ENCODE measurements at places on chromosomes 1 and 21. TPM values are rescaled to one million over a fixed set of nuclear protein-coding genes. Genes with fewer than 3 reads are reported as not detected.

HES4 gene
- 0.29 TPM for total RNA-seq

NBPF4 gene
- total RNA-seq, result under 0.01 TPM

SPRR2E gene
- total RNA-seq, result not detected

KRTAP11-1 gene
- total RNA-seq, result not detected

RORC gene
- total RNA-seq, result not detected

TPTE gene
- not detected for total RNA-seq

MXRA8 gene
- 689 TPM for total RNA-seq

TMEM61 gene
- not detected for total RNA-seq

OR2M3 gene
- not detected for total RNA-seq

PTGER3 gene
- not detected for total RNA-seq

SLC9C2 gene
- not detected for total RNA-seq

QSOX1 gene
- 270 TPM for total RNA-seq

SLAMF7 gene
- total RNA-seq, result under 0.01 TPM

LCE1D gene
- not detected for total RNA-seq

ZSWIM5 gene
- total RNA-seq, result 0.36 TPM

RGS18 gene
- 0.36 TPM for total RNA-seq

SPRR1B gene
- total RNA-seq, result not detected

CCDC27 gene
- total RNA-seq, result not detected

MCOLN3 gene
- total RNA-seq, result 4.7 TPM

CFAP141 gene
- not detected for total RNA-seq

SPATA21 gene
- not detected for total RNA-seq

LAMB3 gene
- total RNA-seq, result 9.7 TPM

DCDC2B gene
- not detected for total RNA-seq

KRTAP10-11 gene
- not detected for total RNA-seq

GJB5 gene
- not detected for total RNA-seq

TEX38 gene
- total RNA-seq, result not detected

TCEA3 gene
- total RNA-seq, result 28.9 TPM

LIPI gene
- not detected for total RNA-seq

OLFML2B gene
- total RNA-seq, result 49.9 TPM

HSD3B1 gene
- total RNA-seq, result not detected

WDR3 gene
- total RNA-seq, result 9.1 TPM

PLD5 gene
- not detected for total RNA-seq

RPL5 gene
- total RNA-seq, result 827 TPM

WDR64 gene
- not detected for total RNA-seq

S100A4 gene
- 21.5 TPM for total RNA-seq

ACTL8 gene
- total RNA-seq, result not detected

All from osteoblast (primary cell).